ENCODE measurements at places on chromosomes 5 and 9.

GRCh38 chr9:17135295-17136160, 688 bp downstream of the CNTLN start:
- DNase-seq: no peak

- no peak for DNase-seq
These were observed 14.3 kb downstream of the DAP start for GRCh38 chr5:10746711-10747110.

- no peak for DNase-seq
These were observed 152.4 kb downstream of the RAPGEF6 start for GRCh38 chr5:131482617-131483016.

DNA sequence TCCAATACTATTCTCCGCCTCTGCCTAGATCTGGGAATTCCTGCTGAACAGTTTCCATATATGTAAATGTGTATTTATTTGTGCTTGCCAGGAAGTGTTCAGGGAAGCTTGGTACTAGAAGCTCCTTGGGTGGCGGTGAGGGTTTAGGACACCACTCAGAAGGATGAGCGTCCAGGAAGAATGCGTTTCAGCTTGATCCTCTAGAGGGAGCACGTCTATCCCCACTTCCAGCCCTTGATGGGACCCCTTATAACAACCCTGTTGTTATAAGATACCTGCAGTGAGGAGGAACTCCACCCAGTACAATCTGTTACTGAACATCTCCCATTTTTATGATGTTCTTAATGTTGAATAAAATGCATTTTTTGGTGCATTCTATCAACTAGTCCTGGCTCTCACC, 88.9 kb downstream of the CYFIP2 start:
- no peak for DNase-seq

GRCh38 chr9:7298123-7298522, 501.5 kb downstream of the DMAC1 start:
- DNase-seq: no peak

GRCh38 chr5:73395256-73395655, 53.3 kb downstream of the FOXD1 start:
- no peak for DNase-seq

- DNase-seq: no peak
These were observed 28.7 kb downstream of the DMRT3 start for GRCh38 chr9:1005043-1005667.

DNA sequence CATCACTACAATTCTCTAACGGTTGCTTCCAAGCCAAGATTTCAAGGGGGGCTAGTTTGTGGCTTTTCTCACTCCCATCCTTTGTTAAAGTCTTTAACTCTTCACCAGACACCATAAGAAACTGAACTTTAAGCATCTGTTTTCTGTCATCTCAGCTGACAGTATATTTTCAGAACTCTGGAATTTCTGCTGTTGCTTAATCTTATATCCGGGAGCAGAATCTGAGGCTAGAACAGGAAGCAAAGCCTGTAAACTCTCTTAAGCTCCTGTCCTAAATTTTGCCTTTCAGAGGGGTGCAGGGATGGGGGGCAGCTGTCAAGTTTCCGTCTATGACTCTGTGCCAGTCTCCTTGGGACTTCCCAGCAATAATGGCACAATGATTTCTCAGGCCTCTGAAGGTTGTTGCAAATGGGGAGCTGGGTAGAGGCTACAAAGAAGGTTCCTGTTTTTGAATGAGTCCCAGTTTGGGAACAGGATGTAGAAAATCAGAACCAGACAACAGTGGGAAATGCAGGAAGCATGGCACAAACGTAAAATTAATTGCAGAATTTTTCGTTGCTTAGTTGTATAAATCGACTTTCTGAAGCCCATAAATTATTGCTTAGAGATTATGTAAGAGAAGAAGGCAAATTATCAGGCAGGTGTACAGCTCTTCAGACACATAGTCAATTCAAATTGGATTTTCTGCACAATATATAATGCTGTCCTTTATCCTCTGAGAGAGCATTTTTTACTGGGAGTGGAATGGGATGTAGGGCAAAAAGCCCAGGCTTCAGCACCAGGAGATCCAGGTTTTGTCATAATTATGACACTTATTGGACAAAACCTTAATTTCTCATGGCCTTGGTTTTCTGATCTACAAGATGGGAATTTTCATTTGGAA, 430.9 kb downstream of the DMAC1 start:
- DNase-seq: no peak

DNA sequence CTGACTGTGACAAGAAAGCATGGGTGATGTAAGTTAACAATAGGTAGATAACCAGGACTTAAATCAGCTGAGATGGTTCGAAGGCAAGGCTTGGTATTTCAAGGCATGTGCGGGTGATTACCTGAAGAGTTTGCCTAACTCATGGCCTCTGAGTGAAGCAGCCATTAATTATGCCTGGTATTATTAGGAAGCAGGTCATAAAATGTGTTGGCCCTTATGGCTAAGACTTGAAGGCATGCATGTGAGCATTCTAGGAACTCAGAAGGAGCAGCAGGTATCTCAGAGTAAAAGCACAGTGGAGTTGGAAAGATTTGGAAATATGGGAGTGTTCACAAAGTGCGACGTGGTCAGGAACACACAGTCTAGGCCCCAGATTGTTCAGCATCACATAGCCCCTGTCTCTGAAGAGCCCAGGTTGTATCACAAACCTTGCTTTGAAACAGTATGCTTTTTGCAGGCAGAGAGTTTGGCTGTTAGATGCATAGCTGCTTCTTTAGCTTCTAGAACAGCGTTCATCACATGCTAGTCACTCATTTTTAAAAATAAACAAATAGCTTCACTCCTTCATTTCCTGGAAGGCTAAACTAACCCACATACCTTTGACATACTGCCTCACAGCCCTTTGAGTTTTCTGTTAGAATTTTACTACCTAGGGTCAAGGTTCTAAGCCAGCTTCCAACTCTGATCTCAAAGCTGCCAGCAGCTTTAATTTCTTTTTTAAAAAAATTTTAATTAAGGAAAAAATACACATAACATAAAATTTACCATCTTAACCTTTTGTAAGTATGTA, 2.1 kb downstream of the HEXB start:
- DNase-seq: no peak

DNA sequence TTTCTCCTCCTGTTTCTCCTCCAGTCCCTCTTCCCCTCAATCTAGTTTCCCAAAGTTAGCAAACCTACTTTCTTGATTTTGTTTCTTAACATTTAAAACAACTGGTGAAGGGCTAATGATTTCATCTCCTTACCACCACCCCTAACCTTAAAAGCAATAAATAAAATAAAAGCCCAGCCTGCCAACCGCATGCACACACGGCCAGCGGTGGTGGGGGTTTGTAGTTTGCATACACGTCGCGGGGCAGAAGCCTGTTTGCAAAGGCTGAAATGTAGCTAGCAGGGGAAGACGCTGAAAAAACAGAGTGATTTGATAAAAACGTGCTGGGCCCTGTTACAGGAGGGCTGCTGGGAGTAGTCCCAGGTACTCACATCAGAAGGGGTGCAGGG, 1.9 kb upstream of the DMRT2 start:
- no peak for DNase-seq

- no peak for DNase-seq
These were observed 160.2 kb downstream of the MACROH2A1 start for GRCh38 chr5:135238622-135239452.

DNA sequence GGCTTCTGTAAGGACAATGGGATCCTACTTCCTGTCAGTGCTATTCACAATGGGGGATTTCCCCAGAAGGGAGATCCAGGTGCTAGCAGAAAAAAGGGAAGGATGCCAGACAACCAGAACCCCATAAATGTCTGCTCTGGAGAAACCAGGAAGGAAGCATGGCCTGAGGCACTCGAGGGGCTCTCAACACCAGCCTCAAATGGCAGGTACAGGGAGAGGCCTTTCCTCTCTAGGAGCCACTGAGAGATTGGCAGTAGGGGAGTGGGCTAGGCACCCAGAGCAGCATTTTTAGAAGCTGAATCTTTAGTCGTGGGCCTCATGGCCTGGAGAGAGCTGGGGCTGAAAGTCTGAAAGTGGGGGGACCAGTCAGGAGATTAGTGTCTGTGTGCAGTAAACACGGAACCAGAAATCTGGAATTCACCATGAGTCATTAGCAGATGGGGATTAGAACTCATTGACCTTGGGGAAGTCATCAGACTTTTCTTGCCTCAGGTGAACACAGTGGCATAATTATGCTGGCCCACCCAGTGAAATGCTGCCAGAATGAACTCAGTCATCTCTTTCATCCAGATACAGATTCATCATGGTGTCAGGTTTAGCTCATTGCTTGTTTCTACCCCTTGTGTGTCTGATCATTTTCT, 28.3 kb downstream of the ARHGEF28 start:
- no peak for DNase-seq

DNA sequence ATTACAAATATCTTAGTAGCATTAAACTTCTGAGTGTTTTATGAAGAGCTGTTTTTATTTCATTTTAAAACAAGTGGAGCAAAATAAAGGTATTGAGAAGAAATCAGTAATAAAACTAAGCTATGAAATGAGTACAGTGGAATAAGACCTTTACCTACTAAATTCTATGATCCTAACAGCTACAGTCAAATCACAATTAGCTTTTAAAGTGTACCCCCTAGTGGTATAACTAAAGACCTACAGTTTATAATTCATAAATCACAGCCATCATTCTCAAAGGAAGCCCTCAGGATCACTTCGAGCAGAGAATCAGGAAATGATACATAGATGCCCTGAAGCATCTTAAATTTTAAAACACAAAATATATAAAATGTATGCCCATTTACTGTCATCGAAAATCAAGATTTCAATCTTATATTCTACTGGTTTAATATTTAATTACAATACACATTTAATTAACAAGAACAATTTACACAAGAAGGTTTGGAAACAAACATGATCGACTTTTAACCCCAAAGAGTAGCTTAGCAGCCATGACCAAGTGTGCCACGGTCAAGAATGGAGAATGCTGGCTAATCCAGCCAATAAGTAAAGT, 12.3 kb downstream of the CCNH start:
- no peak for DNase-seq

DNA sequence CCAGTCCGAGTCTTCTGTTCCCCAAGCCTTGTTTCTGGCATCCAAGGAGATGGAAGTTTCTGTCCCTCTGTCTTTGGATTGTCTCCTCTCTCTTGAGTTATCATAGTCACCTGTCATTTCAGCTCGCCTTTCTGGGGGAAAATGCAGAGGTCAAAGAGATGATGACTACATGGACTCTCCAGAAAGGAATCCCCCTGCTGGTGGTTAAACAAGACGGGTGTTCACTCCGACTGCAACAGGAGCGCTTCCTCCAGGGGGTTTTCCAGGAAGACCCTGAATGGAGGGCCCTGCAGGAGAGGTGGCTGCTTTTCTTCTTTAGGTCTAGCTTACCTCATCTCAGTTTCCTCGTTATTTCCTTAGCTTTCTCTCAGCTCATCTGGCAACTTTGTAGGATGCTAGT, 25.1 kb downstream of the ERAP2 start:
- DNase-seq: no peak

- no peak for DNase-seq
These were observed 32.3 kb upstream of the UBTD2 start for GRCh38 chr5:172315587-172316493.

DNA sequence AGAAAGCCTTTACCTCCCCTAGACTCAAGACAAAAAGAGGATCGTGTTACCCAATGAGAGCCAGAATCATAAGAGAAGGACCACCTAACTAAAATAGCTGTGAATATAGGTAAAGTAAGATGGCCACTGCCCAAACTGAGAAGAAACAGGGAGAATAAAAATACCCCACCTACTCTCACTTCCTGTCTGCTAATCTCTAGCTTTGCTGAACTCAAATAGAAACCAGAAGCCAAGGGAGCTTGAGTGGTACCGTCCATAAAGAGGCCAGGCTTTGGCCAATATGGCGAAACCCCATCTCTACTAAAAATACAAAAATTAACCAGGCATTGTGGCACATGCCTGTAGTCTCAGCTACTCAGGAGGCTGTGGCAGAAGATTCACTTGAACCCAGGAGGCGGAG, 123.0 kb upstream of the FST start:
- DNase-seq: no peak

DNA sequence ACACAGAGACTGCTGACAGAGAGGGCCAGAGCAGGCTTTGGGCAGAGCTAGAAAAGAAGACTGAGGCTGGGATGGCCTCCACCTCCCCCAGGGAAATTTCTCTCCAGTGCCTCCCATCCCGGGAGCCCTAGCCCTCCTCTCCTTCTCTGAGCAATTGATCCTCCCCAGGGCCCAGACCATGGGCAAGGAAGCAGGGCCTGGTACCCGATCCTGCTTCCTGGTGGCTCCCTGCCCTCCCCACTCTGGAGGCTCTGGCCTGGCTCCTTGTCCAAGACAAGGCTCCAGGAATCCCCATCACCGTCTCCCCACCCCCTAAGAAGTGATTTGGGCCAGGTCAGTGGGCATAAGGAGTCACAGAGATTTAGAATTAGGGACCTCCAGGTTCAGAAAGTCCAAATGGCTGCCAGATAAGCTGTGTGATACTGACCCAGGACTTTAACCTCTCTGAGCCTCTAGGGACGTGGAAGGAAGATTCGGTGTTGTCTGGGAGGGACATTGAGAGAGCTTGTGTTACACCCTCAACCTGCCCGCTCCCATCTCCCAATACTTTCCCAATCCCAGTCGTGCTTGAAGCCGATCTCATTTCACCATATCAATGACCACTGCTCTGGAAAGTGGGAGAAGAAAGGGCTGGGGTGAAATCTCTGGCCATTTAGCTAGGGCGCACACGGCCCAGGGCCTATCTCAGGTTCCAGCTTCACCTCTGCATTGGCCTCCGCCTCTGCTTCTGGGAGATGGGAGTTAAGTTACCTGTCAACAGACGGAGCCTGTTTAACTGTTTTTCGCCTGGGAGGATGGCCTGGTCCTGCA, 25.8 kb upstream of the KIF12 start:
- DNase-seq: no peak

- DNase-seq: no peak
These were observed 217.0 kb upstream of the NREP start for GRCh38 chr5:111973961-111974360.

- no peak for DNase-seq
These were observed 710.2 kb downstream of the BRINP1 start for GRCh38 chr9:118659011-118659410.

DNA sequence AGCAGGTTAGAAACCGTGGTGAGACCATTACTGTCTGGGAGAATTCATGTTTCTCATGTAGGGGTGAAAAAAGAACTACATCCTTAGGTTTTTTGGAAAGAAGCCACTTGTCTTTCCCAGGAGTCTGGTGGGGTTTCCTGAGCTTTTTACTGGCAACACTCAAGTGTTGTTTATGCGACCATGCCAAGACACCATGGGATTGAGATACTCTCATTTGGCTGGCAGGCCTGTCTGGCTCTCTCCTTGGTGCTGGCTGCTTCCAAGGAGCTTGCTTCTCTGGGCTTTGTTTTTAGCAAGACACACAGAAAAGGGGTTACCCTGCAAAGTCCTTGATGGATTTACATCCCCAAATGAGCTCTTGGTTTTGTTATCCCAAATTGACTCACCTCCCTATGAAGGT, 80.9 kb upstream of the ISL1 start:
- no peak for DNase-seq
